ENCODE measurements at places on chromosomes 2 and 18.

DNA sequence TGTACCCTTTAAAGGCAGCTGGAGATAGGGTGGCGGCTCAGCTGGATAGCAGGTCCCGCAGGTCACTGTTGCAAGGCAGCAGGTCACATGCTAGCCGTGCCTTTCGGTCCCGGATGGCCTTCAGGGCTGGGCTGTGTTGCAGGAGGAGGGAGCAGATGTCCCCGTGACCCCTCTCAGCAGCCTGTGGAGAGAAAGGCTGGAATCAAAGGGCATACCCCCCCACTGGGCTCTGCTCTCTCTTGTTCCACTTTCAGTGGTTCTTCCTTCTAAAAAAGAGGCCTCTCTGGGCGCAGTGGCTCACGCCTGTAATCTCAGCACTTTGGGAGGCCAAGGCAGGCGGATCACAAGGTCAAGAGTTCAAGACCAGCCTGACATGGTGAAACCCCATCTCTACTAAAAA lies 4.4 kb upstream of the ANKRD23 start:
- no peak for DNase-seq

DNA sequence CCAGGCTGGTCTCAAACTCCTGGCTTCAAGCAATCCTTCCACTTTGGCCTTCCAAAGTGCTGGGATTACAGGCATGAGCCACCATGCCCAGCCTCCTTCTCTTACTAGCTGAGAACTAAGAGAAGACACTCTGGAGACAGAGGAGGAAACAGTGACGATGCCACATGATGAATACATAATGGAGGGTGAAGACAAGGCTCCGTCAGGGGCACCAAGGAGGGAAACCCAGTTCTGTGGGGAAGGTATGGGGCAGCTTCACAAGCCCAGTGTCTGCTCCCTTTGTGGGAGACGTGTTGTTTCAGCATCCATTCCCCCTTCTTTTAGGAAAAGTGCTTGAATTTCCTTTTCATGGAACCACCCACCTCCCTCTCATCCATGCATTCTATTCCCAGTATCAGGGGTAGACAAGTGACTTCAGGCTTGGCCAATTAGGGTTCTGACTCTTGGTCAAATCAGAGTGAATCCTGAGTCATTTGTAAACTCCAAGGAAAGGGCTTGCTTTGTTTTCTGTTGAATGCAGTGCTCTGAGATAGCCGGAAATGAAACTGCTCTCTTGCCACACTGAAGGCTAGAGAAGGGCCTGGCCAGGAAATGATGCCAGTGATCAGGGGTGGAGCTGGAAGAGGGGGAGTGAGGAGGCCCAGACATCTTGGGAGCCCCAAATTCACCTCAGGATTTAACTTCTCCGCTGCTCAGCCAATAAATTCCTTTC lies 23.7 kb downstream of the TMEM127 start:
- no peak for DNase-seq

DNA sequence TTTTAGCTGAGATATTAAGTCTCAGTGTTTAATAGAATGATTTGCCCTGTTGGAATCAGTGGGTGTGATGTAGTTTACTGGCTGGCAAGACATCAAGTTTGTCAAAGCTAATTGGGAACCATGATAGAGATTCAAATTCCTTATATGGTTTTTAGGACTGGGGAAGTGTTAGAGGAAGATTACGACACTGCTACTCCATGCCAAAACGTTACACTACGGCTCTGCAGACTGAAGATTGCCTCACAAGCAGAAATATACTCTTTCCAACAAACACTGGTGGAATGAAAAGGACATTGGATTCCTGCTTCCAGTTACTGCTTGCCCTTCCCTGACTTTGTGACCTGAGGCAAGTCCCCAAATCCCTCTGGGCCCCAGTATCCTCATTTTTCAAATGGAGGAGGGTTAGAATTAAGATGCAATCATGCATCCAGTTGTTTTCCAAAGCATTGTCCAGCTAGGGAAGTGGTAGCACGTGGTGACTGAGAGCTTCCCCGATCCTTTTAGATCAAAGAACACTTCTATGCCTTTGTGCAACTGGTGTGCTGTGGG lies 147.6 kb downstream of the CDC42EP3 start:
- no peak for DNase-seq

DNA sequence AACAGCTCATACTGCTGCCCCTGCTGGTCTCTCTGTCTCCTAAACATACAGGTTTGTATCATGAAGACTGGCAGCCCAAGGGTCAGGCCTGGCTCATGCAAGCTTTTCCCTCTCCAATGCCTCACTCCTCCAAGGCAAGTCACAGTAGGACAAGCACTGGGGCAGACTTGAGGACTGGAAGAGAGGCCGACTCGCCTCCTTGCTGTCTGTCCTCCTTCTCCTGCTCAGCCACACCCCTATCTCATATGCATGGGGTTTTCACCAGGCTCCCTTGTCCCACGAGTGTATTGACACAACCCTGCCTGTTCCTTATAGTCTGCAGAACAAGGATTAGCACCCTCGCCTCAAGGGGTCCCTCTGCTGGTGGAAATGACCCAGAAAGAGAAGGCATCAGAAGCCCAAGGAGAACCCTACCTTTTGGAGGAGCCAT lies 223.7 kb downstream of the SOX11 start:
- no peak for DNase-seq

DNA sequence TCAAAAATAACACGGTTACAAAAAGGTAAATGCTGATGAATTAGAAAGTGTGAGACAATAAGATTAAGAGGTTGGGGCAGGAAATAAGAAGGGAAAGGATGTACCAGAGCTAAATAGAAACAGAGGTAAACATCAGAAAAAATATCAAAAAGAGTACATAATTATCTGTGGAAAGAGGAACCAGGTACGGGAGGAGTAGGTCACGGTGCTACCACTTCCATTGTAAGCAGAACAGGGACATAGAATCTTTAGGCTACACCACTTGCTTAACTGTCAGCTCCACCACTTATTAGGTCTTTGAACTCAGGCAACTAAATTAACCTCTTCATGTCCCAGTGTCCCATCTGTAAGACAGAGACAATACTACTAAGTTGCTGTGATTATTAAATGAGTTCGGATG lies 350.3 kb downstream of the LRATD1 start:
- DNase-seq: no peak
